ENCODE measurements at places on chromosomes 5 and 9.

DNA sequence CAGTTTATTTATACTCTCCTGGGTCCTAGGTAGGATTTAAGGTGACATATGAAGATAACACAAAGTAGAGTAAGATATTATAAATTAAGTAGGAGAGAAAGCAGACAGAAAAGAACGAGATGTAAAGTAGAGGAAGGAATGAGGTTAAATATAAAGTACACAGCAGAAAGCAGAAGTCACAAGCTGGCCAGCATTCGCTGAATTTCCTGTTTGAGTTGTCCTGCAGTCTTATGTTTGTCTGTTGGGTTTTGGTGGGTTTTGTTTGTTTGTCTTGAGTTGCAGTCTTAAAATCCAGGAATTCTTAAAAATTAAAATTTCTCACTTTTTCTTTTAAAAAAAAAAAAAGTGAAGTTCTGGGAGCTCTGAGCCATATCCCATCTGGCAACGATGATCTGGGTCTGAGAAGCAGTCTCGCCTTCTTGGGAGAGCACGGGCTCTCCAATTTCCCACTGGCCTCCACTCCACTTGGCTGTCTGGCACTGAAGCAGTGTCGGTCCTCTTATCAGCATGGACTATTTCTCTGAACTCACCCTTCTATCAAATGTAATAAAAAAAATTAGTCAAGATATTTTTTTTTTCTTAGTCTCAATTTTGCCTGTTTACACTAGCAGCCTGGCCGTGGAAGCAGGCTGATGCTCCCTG, 2.0 kb downstream of the S100Z start:
- DNase-seq: no peak

GRCh38 chr5:91176288-91177016, 206.7 kb downstream of the ARRDC3 start:
- no peak for DNase-seq

- no peak for DNase-seq
These were observed 8.7 kb upstream of the ERAP1 start for GRCh38 chr5:96816411-96816939.

GRCh38 chr5:179162351-179163235, 102.4 kb downstream of the ZNF354C start:
- DNase-seq: no peak

DNA sequence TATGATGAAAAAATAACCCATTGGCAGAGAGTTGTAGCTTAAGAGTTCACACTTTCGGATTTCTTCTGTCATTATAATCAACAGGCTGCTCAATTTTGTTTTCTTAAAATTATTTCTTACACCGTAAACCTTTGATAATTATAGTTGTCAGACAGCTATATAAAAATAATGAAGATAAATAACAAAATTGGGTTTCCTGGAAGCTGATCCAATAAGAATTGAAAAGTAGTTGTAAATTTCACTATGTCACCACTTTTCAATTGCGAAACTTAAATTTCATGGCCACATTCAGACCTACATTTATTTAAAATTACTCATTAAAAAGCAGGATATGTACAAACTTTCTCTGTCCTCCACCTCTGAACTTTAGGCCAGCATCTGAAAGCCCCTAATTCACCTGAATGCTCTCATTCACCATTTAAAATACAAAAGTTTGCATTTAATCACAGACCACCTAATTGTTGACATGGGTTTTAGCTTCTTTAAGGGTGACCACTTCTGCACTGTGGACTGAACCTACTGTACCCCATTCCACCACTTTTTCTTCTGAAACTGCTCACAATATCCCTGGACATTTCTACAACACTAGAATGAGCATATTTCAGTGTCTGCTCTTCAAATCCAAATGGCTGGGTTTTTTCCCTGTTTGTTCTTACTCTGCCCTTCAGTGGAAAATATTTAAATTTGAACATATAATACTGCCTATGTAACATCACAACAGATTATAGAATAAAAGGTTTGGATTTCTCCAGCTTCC, 680 bp downstream of the SELENOP start:
- no peak for DNase-seq

- DNase-seq: no peak
These were observed 57.8 kb upstream of the FBXL7 start for GRCh38 chr5:15442193-15442570.

DNA sequence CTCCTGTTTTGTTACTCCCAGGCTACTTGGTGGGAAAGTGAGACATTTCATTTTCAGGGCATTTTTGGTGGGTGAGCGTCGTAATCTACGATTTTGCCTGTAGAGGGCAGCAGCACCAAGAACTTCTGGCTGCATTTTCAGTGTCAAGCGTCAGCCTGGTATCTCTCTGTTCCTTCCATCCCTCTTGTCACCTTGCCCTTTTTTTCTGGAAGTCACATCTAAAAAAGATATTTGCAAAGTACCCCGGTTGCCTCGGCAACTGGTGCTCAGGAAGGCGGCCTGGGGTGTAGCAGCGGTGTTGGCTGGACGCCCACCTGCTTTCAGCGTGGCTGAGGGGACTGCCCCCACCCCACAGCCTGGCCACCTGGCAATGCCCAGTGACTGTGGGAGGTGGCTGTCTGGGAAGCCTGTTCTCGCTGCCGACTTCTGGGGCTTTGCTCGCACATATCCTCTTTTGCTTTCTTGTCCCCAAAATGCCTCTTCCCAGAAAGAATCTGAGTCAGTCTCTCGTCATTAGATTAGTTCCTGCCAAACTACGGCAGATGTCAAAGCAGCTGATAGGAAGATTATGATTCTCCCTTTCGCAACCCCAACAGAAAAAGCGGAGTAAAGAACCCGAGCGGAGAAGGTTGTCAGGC, 84.5 kb downstream of the ACER2 start:
- no peak for DNase-seq

- DNase-seq: no peak
These were observed 12.9 kb downstream of the POLK start for GRCh38 chr5:75524591-75524990.

GRCh38 chr5:60010328-60010727, 116.8 kb upstream of the PDE4D start:
- no peak for DNase-seq
